ENCODE measurements at places on chromosomes 5 and 9. TPM values are rescaled to one million over a fixed set of nuclear protein-coding genes. Genes with fewer than 3 reads are reported as not detected.
A peak's percentile ranks its signal among the peaks of the same experiment; 100 is the strongest.

DNA sequence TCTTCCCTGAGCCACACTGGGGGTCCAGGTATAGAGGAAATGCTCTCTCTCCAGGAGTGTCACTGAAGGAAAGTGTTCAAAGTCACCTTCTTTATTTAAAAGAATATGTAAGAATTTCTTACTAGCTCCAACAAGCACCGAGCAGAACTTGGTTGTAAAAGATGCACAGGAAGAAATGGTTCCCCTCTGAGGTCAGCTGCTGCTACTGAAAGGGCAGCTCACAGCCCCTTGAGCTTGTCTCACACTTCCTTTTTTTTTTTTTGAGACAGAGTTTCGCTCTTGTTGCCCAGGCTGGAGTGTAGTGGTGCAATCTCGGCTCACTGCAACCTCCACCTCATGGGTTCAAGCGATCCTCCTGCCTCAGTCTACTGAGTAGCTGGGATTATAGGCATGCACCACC lies 77.2 kb downstream of the PRRT1B start:
- DNase-seq, result no peak

GRCh38 chr5:159912033-159912800 lies 4.1 kb upstream of the ADRA1B start:
- DNase-seq, result peak; percentile 30

- no peak for DNase-seq
These were observed 288.6 kb upstream of the C9orf72 start for GRCh38 chr9:27861887-27862286.

GRCh38 chr5:157351802-157352092 lies 85.8 kb downstream of the CYFIP2 start:
- DNase-seq, result no peak

DNA sequence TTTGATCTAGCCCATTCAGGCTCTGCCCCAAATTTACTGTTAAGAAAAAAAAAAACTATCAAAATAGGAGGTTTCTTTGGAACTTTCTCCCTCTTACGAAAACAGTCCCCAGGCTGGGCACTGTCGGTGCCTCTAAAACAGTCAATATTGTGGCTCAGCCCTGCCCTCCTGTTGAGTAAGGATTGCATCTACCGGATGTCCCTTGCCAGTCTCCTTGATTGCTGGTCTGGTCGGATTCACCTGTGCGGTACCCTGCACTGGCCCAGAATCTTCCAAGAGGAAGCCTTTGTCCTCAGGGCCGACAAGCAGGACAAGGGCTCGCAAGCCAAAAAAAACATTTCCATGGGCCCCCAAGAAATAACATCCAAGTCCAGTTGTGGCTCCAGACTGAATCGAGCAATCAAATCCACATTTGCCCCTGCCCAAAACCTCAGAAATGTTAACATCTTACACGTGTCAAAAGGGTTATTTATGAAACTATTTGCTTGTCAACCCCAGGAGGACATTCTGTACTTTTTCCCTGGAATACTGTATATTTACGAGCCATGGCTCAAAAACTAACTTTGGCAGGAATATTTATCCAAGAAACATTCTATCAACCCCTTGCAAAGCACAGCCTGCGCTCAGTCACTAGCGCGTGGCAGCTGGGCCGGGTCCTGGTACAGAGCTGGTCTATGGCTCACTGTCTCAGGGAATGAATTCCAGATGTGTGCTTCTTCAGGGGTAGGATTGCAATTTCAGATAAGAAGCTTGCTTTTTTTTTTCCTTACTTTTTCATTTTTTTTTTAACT lies 129.2 kb upstream of the ADRA1B start:
- peak; percentile 19 for DNase-seq

DNA sequence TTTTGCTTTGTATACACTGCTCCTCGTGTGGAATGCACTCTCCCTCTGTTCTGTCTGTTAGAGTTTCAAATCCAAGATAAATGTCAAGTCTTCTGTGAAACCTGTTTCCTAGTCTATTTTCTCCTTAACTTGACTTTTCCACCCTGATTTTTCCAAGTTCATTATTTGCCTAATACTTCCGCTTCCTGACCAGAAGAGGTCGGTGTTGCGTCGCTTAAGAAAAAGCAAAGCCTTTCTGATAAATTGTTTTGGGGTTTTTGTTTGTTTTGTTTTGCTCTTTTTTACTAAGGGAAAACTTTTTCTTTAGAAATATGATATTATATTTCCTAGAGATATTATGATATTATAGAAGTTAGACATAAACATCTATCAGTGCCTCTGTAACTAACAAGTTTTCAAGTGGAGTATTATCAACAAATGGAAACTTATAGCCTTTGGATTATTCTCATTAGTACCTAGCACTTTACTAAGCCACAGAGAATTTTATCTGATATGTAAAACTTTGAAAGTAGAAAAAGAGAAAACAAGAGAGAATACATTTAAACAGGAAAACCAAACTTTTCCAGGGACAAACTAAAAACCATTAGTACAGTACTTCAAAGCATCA lies 55.8 kb downstream of the PHAX start:
- DNase-seq, result no peak

GRCh38 chr5:33346534-33346933 lies 94.2 kb upstream of the TARS1 start:
- DNase-seq, result no peak

- DNase-seq, result no peak
These were observed 20.9 kb downstream of the ZNF474 start for GRCh38 chr5:122150215-122150614.

- no peak for DNase-seq
These were observed 483.5 kb upstream of the CD180 start for GRCh38 chr5:67680099-67680498.

BTNL8 gene
- 60.8 TPM for total RNA-seq

GRCh38 chr5:170296935-170297588 lies 515 bp downstream of the LCP2 start:
- no peak for DNase-seq

DNA sequence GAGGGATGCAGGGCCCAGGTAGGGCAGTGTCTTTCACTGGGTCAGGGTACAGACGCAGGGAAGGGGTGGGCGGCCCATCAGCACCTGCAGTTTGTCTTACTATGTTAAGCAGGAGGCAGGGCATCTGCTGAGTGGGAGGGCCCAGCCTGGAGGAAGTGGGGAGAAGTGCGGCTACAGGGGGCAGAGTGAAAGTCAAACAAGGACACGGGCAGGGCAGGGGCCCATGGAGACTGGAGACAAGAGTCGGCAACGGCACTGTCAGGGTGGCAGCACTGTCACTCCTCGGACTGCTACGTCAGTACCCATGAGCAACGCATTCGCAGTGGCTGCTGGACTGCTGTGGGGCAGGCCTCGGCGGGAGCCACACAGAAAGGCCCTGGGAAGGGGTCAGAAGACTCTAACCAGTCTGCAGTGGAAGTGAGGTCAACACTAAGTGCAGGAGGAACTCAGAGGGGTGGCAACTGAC lies 19.7 kb downstream of the CAMSAP1 start:
- no peak for DNase-seq

PCDHGA7 gene
- 2.0 TPM for total RNA-seq

FOXD1 gene
- total RNA-seq, result not detected

CCDC192 gene
- total RNA-seq, result not detected

DNA sequence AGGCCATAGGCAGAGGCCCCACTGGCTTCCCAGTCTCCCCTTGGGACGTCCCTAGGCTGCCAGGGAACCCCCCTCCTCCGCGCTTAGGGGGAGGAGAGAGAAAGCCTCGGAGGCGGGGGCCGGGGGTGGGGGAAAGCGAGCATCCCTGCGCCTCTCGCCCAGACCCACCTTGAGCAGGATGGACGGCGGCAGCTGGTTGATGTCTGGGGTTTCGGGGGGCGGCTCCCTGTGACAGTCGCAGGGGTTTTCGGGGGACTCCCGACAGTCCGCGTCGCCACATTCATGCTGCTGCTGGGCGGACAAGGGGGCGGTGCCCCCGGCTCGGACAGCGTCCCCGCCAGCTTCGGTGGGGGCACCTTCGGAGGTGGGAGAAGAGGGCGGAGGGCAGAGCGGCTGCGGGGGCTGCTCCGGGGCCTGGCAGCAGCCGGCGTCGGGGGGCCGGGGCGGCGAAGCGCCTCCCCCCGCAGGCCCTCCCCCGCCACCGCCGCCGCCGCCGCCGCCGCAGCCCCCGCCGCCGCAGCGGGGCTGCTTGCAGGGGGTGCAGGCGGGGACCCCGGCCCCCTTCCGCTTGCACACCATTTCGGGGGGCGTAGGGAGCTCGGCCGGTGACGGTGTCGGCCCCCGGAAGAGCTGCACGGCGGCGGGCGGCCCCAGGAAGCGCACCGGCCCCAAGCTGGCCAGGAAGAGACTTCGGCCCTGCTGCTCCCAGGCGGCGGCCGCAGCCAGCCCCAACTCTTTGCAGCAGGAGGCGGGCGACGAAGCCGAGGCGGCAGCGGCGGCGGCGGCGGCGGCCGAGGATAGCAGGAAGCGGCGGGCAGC lies 1.2 kb downstream of the FBXL17 start:
- peak; percentile 48 for DNase-seq

LPAR1 gene
- total RNA-seq, result 27.1 TPM

- no peak for DNase-seq
These were observed 123.9 kb upstream of the FER start for GRCh38 chr5:108623826-108624225.
